ENCODE measurements at places on chromosomes 3 and 15.

- DNase-seq, result no peak
Measured at GRCh38 chr3:16528106-16528505, 14.6 kb upstream of the RFTN1 start.

- no peak for DNase-seq
Measured at GRCh38 chr3:124033360-124034015, 41.6 kb upstream of the ROPN1 start.

DNA sequence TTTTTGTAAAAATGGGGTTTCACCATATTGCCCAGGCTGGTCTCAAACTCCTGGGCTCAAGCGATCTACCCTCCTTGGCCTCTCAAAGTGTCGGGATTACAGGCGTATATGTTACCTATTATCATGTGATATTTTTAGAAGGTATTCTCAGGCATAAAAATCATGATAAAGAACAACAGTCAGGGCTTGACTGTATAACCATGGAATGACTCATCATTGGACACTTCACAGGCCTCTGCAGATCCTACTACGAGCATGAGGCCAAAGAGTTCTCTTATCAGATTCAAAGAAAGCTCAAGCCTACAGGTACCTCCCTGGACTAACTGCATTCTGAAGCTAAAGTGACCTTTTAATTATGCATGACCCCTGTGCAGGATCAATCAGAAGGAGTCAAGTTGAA lies 91.7 kb upstream of the PRICKLE2 start:
- no peak for DNase-seq

GRCh38 chr15:95087253-95087609 lies 855.9 kb downstream of the MCTP2 start:
- DNase-seq, result no peak

DNA sequence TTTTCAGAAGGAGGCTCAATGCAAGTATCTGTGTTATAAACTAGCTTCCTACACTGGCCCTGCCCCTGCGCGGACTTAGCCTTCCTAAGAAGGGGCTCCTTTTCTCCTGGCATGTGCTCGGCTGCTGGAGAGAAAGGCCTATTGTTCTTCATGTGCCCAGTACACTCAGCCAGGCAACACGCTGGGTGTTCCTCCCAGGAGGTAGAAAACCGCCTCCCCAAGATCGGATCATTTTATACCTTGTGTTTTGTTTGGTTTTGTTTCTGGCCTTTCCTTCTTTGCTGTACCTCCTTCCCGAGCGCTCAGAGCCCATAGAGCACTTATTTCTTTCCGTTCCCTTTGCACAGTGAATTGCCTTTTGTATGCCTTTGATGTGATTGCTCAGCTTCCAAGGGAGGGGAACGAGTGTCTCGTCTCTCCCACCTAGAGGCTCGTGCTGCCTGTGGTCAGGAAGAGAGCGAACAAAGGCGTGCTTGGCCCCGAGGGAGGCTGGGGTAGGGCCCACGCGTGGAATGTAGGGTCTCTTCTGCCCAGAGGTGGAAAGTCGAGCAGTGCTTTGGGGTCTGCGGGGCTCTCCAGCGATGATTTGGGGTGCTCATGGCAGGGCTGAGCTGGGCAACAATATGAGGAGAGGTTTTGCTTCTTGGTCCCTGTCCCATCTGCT lies 30.0 kb downstream of the CCNL1 start:
- no peak for DNase-seq

DNA sequence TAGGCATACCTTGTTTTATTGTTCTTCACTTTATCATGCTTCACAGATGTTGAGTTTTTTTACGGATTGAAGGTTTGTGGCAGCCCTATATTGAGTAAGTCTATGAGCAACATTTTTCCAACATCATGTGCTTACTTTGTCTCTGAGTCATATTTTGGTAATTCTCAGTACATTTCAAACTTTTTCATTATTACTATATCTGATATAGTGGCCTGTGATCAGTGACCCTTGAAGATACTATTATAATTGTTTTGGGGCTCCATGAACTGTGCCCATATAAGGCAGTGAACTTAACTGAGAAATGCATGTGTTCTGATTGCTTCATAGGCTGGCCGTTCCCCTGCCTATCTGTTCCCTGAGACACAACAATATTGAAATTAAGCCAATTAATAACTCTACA lies 42.8 kb upstream of the NSMCE3 start:
- no peak for DNase-seq

- DNase-seq, result no peak
Measured at GRCh38 chr3:182116386-182116785, 404.7 kb downstream of the SOX2 start.

GRCh38 chr15:45660231-45660979 lies 25.6 kb downstream of the SQOR start:
- no peak for DNase-seq

DNA sequence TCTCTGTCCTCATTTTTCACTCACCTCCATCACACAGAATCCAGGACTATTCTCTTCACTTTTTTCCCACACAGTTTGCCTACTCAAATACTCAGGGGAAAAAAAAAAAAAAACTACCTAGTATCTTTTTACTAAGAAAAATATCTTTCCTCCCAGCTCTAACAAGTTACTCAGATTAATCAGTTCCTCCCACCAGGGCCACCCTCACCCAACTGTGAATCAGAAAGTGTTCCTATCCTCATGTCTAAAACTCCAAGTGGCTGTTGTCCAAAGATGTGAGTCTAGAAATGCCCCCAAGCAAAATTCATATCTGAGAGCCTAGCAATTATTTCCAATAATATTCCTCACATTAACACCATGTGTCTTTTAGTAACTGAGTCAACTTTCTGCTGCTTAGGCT lies 268.0 kb downstream of the ERC2 start:
- no peak for DNase-seq

DNA sequence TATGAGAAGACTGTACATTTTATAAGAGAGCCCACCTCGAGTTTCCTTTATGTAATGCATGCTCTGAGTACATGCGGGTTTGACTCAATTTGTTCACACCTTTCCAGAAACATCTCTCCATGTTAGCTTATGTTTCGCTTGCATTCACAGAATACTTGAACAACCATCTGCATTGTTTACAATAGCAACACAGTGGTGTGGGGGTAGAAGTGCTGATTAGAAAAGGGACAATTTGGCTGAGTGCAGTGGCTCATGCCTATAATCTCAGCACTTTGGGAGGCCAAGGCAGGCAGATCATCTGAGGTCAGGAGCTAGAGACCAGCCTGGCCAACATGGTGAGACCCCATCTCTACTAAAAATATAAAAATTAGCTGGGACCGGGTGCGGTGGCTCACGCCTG lies 60.9 kb downstream of the NCEH1 start:
- DNase-seq, result no peak

DNA sequence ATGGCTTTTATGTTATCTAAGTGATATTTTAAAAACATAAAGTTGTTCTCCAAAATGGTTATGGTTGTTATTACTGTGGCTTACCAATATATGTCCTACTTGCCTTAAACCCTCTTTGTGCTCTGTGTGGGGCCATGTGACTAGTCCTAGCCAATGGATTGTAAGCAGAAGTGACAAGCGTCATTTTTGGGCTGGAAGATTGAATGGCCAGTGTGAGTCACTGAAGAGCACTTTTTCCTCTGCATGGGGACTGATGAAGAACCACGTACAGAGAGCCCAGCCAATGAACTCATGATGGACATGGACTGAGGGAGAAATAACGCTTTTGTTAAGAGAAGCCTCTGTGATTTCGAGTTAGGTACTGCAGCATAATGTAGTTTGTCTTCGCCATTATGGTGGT lies 332.7 kb downstream of the EDEM1 start:
- DNase-seq, result no peak

GRCh38 chr3:171778493-171778892 lies 31.8 kb downstream of the PLD1 start:
- no peak for DNase-seq

DNA sequence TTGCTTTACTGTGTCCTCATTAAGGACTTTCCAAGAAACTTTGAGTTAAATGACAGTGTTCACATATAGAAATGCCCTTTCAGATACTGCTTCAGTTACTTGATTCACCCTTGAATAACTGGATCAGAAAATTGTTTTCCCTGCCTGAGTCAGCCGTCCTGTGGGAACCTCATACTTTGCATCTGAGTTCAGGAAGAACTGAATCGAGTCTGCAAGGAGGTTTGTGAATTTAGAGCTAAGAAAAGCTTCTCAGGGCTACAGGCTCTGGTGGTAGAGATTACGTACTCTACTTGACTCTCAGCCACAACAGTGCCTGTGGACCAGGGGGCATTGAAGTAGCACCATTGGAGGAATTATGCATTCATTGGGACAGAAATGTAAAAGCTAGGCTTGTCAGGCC lies 252.4 kb upstream of the C2CD4B start:
- DNase-seq, result no peak

GRCh38 chr3:169264711-169265110 lies 398.8 kb downstream of the MECOM start:
- no peak for DNase-seq

GRCh38 chr3:133691273-133692107 lies 29.7 kb upstream of the TOPBP1 start:
- DNase-seq, result no peak

DNA sequence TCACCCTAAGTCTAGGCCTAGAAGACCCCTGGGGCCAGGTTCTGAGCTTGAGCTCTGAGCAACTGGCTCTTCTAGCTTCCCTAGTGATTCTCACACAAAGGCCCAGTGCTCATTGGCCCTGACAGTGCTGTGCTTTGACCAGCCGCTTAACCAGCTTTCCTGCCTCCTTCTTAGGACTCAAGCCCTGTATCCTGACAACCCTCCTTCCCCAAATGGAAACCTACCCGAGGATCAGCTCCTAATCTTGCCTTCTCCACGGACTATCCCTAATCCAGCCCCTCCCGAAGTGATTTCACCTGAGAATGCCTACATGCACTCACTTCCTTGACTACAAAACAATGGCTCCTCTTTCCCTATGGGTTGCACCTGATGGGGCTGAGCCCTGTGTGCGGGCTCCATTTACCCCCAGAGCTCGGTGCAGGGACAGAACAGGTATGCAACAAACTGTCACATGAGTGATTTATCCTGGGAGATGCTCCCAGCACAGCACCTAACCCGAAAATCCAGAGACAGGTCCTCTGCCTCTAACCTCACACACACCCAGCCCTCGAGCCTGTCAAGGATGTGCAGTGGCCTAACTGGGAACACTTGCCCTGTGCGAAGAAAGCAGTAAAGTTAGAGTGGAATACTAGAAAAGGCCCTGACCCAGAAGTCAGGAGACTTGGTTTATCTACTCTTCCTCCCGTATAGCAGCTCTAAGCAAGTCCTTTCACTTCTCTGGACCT lies 2.3 kb downstream of the MEGF11 start:
- no peak for DNase-seq

DNA sequence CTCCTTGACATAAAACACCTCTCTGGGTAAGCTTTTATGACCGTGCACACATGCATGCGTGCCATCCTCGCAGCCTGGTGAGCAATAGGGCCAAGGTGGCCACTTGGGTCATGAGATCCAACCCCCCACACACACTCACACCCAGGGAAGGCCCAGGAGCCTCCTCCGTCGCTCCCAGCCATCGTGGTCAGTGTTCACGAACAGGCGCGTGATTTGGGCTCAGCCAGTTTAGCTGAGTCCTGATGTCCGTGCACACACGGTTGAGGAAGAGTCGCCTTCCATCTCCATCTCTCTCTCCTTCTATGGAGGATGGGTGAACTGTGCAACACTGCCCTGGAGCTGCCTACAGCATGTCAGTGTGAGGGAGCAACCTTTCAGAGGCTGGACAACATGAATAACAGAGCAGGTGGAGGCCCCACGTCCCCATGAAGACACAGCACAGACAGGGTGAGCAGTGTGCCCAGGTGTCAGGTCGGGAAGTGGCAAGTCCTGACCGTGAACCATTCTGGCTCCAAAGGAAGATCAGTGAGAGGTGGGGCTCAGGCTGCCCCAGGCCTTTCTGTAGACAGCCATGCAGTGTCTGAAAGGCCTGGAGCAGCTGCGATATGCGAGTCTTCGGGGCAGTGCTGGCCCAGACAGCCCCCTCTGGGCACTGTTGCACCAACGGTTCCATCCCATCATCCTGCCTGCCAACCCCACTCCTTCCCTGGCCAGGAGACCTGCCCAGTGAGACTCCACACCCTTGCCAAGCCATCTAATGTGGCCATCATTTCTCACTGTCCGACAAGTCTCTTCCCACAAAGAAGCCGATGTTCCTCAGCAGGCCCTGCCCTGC lies 253.4 kb downstream of the OCA2 start:
- DNase-seq, result no peak

GRCh38 chr15:81373176-81373575 lies 837 bp downstream of the TMC3 start:
- DNase-seq, result no peak

DNA sequence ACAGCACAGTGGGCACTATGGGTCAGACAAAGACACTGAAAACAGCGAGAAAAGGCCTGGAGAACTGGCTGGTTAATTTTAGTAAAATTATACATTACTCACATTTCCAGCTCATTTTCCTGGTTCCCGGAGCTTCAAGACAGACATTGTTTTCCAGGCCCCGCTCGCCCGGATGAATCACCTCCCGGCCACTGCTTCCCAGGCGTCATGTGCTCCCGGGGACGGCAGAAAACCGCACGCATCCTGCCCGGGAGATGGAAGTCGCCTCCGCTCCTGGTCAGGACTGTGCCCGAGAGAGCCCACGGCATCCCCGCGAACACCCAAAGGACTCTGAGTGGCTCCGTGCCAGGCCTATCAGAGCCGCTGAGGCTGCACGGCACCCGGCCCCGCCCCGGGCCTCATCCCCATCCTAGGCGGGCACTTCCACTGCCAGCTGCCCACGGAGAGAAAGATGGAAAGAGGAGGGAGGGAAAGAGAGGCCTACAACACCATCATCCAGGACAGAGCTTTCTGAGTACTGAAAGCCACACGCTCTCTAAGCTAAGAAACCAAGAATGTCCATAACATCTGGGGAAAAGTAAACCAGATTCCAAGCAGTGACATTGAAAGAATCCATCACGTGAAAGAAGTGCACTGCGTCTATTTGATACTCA lies 75.1 kb downstream of the VGLL4 start:
- no peak for DNase-seq

DNA sequence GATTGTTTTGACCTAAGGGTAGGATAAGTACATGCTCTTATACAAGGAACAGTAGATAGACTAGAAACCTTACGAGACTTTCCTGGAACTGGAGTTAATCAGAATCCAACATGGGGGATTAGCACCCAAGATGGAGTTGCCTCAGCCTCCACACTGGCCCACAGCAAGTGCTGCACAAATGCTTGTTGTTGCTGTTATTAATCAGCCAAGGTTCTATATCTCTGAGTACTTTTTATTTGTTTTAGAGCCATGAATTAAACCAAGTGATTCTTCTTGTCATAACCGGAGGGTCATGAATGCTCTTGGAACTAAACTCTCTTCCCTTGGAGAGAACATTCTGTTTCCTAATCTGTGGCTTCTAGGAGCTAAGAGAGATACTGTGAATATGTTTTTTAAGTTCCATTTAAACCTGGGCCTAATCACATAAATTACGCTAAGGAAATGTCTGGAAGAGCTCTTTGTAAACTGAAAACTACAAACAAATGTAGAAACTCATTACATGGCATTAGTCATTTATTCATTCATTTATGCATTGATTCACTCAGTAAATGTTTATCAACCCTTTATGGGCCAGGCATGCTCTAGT lies 5.7 kb upstream of the IL16 start:
- DNase-seq, result no peak

GRCh38 chr3:135440746-135441145 lies 524.8 kb upstream of the PPP2R3A start:
- no peak for DNase-seq

- no peak for DNase-seq
Measured at GRCh38 chr3:63967675-63968611, 55.4 kb downstream of the PSMD6 start.

Measured in stimulated activated CD8-positive, alpha-beta memory T cell treated with anti-CD3 and anti-CD28 coated beads, Interleukin-4, amount 100 ng/mL, for 24 hours (primary cell).